Hematopoietic multipotent progenitor cell treated with erythropoietin and hydrocortisone succinate and interleukin-3 and kit ligand, for 6 days (in vitro differentiated cells): ENCODE measurements at places on chromosomes 1 and 21.

DNA sequence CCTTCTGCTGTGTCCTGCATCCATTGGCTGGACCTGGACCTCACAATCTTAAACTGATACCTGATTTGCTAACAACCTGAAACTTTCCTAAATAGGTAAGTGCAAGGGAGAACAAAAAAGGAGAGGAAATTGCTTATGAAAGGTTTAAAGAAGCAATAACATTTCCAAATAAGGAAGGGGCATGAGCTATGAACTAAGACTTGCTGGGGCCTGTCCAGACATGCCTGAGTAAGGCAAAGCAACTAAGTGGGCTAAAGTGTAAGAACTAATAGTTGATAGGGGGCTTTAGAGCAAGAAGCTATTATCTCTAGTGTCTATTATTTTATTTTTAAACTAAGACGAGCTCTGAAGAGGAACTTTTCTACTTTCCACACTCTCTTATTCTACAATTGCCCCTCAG lies 11.6 kb downstream of the JMJD4 start:
- DNase-seq: no peak

- DNase-seq: no peak
These were observed 99.5 kb downstream of the CACHD1 start for GRCh38 chr1:64569411-64569810.

- DNase-seq: no peak
These were observed 8.9 kb downstream of the PAX7 start for GRCh38 chr1:18639368-18640055.

GRCh38 chr21:33561373-33561772 lies 18.5 kb downstream of the SON start:
- DNase-seq: no peak

- peak; percentile 61 for DNase-seq
These were observed 17.9 kb downstream of the PLXNA2 start for GRCh38 chr1:208225954-208226937.

DNA sequence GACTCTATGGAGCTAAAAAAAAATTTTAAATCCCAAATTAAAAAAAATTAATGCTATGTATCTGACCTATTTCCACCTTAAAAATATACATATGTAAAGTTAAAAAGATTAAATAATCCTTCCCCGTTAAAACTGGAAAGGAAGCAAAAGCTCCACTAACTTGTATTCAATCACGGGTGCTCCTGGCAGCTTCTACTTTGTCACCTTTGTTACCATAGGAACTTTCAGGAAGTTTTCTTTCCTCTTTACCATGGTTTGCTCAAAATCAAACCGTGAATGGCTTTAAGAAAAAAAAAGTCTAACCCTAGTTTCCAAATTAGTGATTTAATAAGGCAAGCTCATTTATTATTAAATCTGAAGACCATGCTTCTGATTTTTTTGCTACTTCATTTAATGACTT lies 3.5 kb downstream of the GPATCH2 start:
- DNase-seq: no peak

- no peak for DNase-seq
These were observed 514 bp downstream of the FAM43B start for GRCh38 chr1:20552728-20553445.

- peak; percentile 52 for DNase-seq
These were observed 18.6 kb downstream of the NTPCR start for GRCh38 chr1:232968965-232969364.

GRCh38 chr1:244187310-244187709 lies 136.2 kb downstream of the ZBTB18 start:
- DNase-seq: no peak

DNA sequence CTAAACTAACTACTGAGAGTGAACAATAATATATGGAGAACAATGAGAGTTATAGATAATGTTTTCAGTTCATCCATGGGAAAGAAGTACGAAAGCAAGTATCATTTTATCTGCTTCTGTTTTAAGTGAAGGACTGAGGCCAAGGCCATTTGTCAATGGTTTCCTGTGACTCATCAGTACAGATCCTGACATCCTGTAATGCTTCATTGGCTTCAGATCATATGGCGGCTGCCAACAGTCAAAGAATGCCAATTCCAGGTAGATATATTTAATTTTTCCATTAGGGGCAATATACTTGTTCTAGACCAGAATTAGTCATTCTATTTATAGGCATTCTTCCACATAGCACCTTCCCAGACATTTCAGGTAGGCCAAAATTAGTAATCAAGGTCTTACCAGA lies 97.3 kb downstream of the USH2A start:
- DNase-seq: no peak

- no peak for DNase-seq
These were observed 13.1 kb downstream of the ECE1 start for GRCh38 chr1:21277180-21277579.

DNA sequence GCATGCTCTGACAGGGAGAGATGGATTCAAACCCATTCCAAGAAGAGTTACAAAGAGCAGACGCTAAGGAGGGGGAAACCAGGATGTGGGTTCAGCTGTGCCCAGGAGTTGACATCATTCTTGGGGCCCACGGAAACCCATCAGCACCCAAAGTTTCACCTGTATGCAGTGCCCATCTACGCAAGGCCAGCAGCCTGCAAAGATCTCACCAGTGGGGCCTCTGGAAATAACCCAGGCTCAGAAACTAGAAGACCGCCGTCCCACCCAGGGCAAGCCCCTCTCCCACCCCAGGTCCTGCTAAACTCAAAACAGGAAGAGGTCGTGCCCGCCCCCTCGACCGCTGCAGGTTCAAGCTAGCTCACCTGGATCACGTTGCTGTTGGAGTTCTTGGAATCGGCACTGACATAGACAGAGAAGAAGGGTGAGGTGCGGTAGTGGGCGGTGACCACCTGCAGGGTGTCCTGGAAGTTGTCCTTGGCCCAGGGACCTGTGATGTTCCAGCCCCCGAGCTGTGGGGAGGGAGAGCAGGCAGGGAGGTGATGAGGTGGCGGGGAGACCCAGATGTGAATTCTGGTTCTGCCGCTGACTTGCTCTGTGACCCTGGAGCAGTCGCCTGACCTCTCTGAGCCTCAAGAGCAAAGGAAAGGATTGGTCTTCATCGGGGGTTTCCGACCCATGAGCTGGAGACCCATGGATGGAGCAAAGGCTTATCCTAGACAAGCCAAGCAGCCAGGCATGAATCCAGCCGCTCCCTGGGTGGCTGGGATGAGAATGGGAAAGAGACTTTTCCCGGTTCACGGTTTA lies 31.7 kb downstream of the ECE1 start:
- DNase-seq: no peak

DNA sequence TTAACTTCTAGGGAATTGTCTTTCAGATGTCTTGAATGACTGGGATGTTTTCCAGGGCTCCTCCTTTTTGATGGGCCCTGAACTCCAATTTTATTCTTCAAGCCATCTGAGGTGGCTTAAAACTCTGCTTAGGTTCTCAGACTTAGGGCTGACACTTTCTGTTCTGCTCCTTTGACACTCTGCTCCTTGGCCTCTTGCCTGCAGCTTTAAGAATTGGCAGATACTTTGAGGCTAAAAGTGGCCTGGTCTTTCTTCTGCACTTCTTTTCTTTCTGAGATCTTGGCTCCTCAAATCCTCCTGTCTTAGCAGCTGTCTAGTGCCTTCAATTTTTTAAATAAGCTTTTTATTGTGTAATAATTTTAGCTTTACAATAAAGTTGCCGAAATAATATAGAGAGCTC lies 294.6 kb downstream of the RPS6KC1 start:
- DNase-seq: no peak

DNA sequence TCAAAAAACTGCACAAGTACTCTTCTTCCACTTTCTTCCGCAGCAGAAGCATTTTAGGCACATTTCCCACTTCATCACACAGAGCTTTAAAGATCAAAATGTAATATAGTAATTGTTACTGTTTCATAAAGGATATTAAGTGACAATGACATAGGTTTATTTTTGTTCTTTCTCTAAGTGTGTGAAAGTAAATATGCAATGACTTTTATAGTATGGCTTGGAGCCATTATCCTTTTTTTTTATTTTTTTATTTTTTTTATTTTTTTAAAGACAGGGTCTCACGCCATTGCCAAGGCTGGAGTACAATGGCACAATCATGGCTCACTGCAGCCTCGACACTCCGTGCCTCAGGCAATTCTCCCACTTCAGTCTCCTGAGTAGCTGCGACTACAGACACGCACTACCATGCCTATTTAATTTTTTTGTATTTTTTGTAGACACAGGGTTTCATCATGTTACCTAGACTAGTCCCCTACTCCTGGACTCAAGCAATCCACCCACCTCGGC lies 7.0 kb downstream of the TRIM33 start:
- no peak for DNase-seq

DNA sequence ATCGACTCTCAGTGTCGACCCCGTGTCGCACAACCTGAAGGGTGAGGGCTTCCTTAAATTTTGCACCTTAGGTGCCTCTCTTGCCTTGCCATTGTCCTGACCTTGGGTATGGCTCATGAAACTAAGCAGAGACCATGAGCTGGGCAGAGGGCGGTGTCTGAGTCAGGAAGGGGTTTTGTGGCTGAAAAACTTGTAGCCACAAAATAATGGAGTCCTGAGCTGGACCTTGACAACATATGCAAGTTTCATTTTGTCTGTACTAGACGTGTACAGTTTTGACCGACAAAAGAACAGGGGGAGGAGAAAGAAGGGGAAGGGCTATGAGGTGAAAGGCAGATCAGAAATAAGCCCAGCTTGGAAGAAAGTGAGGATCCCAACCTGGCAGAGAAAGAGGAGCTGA lies 8.3 kb upstream of the RUNX1 start:
- DNase-seq: no peak

- DNase-seq: peak; percentile 80
These were observed 99.0 kb downstream of the NFIA start for GRCh38 chr1:61181067-61182038.

DNA sequence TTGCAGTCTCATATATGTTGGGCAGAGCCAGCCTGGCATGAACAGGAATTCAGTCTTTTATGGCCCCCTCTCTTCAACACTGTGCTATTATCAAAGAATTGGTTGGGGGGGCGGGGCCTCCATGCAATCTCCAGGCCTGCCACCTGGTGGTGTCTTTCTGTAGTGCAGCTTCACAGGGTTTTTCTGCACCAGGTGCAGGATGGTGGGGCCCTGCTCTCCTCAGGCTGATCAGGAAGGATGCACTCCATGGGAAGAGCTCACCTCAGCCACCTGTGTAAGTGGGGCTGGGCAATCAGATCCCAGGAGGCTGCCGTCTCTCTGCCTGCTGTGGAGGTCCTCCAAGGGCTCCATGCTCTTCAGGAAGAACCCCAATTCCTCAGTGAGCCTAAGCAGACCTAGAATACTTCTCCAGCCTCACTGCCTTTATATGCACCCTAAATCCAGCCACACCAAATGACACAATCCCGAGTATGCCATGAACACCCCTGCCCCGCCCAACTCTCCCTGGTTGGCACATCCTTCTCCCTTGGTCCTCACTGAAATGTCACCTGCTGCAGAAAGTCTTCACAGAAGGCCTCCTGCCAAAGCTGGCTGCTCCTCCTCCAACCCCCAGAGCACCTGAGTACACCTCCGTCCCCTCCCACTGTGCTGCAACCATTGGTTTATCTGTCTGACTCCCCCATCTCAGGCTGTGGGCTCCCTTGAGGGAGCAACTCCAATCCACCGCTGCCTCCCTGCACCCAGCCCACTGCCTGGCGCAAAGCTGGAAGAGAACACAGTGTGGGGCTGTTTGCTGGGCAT lies 16.5 kb downstream of the STK40 start:
- peak; percentile 93 for DNase-seq

DNA sequence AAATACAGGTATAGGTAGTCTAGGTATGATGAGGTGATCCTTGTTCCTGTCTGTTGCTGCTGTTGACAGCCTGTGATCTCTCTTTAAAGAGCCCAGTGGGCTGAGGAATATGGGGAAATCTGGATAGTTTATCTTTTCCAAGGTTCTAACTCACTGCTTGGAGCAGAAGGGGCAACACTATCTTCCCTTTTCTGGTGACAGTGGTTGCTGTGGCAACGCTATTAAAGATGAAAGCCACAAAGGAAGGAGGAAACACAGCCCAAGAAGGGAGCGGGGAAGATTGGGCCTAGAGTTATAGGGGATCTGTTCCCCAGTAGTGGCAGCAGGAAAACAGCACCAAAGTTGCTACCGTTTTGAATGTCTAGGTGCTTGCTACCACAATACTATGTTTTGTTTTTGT lies 8.8 kb downstream of the PCP4L1 start:
- DNase-seq: peak; percentile 56

DNA sequence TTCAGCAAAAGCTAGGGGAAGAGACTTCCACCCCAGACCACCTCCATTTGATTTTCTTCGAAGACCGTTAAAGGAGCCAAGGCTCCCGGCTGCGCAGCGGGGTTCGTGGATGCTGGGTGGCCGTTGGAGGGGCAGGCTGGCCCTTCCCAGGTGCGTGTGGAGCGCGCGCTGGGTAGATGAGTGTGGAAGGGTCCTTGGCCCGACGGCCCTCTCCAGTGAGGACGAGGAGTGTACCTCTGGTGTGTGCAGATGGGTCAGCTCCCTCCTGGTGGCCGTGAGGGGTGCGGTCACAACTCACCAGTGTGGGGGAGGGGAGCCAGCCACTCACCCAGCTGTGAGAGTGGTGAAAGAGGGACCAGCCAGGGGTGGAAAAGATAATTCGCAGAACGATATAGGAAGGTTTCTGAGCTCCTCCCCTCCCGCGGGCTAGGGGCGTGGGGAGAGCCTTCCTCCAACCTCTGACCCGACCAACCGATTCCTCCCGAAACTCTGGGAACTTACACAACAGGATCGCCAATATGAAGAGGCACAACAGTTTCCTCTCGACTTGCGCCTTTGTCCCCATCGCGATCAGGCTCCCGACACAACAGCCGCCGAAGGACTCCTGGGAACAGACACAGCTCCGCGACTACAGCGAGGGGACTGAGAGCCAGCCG lies at the start of gene F11R:
TSS of gene F11R (minus strand) at position 644 of the 656 bp plus-strand sequence. CDS start at position 565, 79 bp downstream.
- DNase-seq: peak; percentile 86

DNA sequence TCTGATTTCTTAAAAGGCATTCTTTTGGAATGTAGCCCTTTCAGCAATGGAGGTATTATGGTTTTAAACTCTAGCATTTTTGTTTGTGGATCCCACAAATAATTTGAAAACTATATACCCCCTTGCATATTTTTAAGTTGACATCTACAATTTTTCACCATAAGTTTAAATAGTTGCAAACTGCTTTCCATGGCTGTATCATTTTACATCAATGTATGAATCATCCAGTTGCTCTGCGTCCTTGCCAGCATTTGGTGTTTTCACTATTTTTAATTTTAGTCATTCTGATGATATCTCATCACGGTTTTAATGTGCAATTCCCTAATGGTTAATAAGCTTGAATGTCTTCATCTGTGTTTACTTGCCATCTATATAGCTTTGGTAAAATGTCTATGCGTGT lies 20.7 kb downstream of the DIPK1A start:
- no peak for DNase-seq

DNA sequence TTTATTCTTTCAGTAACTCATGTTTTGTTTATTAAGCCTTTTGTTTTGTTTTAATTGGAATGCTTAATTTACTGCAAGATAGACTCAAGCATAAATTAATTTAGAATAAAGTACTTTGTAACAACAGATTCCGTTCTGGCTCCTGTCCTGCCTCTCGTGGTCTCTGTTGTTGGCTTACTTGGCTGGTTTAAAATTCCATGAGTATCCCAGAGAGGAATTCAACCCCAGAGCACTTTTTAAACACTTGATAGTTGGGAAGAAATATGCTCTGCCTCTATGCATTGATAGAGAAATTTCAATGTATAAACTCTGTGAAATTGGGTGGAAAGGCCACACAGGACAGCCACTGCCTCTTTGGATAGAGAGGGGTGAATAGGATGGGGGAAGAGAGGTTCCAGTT lies 89.7 kb downstream of the ATP5PO start:
- no peak for DNase-seq
